NCI-H1105 (cell line): ENCODE measurements at places on chromosomes 12 and 14.

DNA sequence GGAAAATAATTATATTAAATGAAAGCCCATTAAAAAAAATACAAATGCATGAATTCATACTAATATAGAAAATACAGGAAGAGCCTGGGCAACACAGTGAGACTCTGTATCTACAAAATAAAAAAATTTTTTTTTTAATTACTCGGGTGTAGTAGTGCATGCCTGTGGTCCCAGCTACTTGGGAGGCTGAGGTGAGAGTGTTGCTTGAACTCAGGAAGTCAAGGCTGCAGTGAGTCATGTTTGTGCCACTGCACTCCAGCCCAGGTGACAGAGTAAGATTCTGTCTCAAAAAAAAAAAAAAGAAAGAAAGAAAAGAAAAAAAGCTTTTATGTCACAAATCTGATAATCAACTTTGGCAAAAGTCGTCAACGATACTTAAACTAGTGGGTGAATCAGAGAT, 80.6 kb upstream of the PLEKHA5 start:
- DNase-seq = no peak

DNA sequence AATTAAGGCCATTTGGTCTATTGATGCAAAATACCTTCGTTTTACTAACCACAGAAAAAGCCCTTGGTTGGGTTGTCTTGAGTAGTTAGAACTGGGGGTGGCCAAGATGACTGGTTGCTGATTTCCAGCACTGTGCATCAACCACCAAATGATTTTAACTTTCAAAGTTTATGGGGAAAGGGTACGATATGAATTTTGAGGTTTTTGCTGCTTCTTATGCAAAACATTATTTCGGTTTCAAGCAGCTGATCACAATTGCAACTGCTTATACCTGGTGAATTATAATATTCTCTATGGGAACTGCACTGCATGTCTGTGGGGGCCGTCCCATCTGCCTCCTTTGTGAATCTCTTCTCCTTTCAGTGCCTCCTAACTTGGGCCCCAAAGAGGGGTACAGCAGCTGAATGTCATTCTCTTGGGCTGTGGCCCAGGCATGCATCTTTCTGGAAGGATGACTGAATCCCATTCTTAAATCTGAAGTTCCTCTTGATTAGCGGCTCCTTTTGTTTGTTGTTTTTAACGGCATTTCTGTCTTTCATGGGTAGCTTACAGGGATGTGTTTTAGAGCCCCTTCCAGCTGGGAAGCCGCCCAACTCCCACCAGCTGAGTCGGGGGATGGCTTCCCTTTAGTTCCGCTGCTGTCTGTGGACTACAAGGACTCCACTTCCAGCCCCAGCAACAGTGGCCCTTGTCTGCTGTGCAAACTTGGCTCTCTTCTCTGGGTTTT, 479.8 kb downstream of the ZFP36L1 start:
- DNase-seq = no peak

DNA sequence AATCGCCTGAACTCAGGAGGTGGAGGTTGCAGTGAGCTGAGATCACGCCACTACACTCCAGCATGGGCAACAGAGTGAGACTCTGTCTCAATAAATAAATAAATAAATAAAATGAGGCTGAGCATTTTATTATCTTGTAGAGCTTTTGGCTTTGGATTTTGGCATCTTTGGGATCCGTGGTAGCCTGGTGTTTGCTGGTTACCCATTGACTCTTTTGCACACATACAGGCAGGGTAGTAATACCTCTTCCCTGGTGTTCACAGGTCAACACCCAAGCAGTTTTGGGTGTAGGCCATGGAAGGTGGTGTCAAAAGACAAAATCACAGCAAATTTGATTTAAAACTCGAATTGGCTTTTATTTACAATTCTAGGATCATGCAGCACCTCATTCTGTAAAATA, 27.8 kb downstream of the ACACB start:
- no peak for DNase-seq

DNA sequence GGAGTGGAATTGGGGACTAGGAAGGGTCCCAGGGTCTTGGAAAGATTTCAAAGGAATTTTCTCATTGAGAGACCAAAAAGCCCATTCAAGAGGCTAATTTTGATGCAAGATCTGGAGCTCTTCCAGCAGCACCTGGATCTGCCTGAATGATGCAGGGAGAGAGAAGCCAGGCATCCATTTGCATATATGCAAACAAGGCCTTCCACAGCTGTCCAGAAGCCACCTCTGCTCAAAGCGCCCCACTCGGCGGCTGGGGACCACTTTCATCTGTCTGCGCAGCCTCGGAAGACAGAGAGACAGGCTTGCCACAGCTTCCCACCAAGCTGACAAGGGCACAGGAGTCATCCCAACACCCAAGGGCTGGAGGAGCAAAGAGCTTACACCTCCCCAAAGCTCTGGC, 295.6 kb downstream of the DPF3 start:
- DNase-seq = no peak

GRCh38 chr12:576615-577110, 86.6 kb downstream of the NINJ2 start:
- no peak for DNase-seq

- DNase-seq = peak; percentile 97
Observed at GRCh38 chr14:105301103-105301914, 508 bp upstream of the BRF1 start.

DNA sequence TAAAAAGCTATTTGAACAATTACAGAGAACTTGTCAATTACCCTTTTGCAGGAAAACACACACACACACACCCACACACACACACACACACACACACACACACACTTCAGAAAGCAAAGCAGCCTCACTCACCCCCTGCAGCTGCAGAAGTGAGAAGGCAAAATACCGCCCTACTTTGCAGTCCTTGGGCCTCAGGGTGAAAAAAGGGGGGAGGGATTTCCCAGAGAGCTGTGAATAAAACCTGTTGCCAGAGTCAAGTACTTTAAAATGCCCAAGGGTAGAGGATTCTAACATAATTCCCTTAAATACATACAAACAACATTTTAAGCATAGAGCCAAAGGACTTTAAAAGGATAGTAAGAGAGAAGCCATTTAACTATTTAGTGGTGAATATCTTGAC, 285.9 kb downstream of the MDGA2 start:
- DNase-seq = no peak

DNA sequence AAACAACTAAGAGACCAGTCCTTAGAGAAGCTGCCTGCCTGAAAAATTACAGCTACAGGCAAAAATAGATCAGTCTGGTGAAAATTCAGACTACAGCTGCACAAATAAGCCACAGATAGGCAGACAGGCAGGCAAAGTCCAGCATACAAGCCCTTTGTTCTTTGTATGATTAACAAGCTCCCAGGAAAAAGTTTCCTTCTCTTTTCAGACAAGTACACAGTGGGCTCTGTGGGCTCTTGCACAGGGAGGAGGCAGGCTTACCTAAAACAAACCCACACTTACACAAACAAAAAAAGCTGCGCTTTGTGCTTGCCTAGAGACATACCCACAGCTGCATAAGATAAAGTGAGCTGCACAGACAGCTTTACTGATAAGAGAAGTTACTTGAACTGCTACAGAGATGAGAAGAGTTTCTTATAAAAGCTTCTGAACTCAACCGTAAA, 7.7 kb downstream of the OR6C68 start:
- no peak for DNase-seq

DNA sequence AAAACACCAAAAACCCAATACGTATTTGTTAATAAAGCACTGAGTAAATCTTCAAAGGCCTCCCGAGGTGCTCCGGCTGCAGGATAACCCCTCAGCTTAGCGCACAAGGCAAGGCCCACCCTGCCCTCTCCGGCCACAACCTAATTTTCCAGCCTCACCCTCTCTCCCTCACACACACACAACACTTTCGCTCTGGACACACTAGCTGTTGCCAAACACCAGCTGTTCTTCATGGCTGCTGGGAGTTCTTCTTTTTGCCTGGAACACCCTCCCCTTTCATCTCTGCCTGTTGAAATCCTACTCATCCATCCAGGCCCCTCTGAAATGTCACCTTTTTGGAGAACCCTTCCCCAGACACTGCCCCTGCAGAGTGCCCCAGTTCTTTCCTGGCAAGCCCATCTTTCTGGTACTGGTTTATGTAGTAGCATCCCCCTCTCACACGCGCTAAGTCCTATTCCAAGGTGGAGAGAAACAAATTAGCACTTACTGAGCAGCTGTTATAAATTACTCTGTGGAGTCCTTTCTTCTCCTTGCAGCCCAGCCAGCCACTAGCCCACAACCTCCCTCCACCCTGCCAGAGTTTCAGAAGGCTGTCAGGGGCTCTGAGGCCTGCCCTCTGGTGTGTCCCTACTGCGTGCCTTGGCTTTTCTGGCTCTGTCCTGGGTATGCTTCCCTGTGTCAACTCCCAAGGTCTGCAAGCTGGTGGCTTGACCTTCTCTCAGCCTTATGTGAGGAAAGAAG, 805 bp upstream of the CRACR2A start:
- DNase-seq = no peak

DNA sequence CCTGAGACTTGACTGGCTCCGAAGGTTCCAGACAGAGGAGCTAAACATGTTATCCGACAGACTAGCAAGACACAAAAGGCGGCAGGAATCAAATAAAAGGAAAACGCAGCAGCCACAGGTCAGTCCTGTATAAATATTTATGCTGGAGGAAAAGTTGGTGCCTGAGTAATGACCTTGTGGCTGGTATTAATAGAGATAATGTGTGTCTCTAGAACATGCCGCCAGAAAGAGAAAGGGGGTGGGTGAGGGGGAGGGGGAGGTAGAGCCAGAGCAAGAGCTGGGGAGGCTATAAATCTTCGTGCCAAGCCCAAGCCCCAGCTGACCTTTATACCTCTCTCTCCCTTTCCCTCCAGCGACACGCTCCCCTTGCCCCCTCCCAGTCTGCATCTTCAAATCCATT, 590.4 kb downstream of the MED13L start:
- no peak for DNase-seq

- DNase-seq = no peak
Observed at GRCh38 chr14:72026536-72026935, 94.3 kb downstream of the RGS6 start.

DNA sequence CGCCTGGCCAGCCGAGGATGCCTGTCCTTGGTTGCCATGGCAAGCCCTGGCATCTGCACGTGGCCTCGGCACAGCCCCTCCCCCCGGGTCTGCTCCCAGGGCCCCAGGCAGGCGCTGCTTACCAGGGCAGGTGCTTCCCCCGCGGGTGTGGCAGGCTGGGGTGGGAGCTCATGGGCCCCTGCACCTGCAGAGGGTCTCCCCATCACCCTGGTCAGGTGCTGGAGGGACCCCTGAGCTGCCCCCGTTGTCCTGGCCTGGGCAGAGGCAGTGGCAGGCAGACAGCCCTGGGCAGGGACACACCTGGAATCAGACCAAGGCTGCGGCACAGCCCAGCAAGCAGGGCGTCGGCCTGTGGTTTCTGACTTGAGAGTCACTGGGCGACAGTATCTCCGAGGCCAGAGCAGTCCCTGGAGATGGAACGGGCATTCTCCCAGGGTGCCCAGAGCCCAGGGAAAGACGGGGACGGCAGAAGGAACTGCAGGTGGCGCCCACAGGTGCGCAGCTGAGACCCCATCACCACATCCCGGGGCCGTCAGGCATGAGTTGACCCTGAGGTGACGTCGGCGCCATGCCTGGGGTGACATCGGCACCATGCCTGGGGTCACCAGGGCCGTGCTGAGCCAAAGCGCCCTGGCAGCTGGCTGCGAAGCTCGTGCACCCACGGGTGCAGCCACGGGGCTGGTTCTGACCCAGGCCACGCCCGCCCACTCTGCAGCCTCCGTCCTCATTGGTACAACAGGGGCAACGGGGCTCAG, 56.1 kb upstream of the FBRSL1 start:
- peak; percentile 17 for DNase-seq

DNA sequence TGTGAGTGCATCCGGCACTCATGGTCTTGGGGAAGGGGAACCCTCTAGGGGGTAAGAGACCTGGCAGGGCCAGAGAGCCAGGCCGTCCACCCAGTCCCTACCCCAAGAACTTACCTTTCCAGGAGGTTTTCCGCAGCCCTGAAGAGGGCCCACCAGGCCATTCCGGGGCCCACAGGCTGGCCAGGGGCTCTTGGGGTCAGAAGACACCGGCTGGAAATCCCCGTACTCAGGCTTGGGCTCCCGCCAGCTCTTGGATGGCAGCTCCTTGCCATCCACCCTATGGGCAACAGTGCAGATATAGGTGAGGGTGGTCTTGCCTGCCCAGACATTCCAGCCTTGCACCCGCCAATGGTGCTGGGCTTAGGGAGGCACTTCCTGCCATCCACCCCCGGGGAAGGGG, 34.6 kb downstream of the NCKAP5L start:
- DNase-seq = no peak

DNA sequence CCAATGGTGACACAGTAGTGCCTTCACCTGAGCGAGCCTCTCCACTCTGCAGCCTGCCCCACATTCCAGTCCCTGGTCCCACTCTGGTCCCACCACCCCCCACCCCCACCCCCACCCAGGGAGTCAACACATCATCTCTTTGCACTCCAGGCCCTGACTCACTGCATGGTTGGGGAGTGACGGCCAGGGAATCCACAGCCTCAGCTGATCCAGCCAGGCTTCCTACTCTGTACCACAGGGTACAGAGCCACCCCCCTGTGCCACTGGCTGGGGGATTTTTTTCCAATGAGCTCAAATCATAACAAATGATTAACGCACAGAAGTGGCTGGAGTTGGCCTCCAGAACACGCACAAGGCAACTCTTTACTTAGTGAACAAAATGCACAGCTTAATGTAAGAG, 233.7 kb downstream of the NTF3 start:
- no peak for DNase-seq

DNA sequence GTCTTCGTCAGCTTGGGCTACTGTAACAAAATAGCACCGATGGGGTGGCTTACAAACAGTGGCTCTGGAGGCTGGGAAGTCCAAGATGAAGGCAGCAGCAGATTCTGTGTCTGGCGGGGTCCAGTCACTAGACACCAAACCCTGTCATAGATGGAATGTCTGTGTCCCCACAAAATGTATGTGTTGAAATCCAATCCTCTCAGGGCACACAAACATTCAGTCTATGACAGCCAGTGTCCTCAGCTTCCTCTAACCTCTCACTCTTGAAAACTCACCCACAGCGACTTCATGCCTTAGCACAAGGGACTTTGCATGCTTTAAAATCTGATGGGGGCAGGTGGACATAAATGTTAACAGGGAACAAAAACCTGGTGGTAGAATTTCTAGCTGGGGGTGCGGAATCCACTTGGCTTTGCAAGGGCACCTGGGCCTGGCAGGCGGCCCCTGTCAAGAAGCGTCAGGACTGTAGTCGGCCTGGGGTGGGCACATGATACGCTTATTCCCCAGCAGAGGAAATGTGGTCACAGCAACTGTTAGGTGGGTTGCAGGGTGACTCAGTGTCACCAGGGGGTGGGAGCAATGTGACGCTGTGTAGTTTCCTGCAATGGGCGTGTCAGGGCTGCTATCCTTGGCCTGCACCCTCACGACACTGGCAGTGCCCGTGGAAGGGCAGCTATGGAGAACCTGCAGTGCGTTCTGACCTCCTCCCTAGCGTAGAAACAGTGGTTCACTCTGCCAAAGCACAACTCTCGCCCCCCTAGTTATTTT, 17.7 kb downstream of the RIN3 start:
- DNase-seq = no peak

GRCh38 chr12:126481688-126482087, 1416.5 kb downstream of the AACS start:
- DNase-seq = no peak

- peak; percentile 72 for DNase-seq
Observed at GRCh38 chr14:65070471-65070976, 31.8 kb downstream of the MAX start.

- no peak for DNase-seq
Observed at GRCh38 chr12:50047693-50048250, 9.6 kb upstream of the ASIC1 start.
